CD8-positive, alpha-beta T cell (primary cell): ENCODE measurements at places on chromosomes 12 and 14.

DNA sequence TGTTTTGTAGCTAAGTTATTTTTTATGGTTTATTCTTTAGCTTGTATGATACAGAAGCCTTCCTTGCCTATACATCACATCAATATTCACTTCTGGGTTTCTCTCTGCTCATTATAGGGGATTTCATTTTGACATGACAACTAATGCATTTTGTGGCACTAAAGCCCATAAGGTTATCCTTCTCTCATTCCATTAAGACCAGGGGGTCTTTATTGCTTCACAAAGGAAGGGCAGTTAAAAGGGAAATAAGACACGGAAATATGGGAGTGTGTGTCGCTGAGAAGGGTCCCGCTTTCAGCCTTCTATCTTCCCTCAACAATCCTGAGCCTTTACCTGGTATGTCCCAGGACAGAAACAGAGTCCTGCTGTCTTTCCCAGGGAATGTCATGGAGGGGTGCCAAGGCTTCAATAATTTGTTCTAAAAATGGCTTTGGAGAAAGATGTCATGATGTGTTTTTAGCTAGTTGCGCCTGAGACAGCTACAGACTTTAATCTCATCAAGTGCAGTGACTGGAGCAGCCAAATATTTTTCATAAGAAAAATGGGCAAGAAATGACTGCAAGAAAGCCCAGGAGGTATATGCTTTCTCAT is 1145.4 kb upstream of the TMEM132C start:
- DNase-seq: no peak

- no peak for DNase-seq
Measured at GRCh38 chr12:1523046-1523445, 71.3 kb downstream of the FBXL14 start.

DNA sequence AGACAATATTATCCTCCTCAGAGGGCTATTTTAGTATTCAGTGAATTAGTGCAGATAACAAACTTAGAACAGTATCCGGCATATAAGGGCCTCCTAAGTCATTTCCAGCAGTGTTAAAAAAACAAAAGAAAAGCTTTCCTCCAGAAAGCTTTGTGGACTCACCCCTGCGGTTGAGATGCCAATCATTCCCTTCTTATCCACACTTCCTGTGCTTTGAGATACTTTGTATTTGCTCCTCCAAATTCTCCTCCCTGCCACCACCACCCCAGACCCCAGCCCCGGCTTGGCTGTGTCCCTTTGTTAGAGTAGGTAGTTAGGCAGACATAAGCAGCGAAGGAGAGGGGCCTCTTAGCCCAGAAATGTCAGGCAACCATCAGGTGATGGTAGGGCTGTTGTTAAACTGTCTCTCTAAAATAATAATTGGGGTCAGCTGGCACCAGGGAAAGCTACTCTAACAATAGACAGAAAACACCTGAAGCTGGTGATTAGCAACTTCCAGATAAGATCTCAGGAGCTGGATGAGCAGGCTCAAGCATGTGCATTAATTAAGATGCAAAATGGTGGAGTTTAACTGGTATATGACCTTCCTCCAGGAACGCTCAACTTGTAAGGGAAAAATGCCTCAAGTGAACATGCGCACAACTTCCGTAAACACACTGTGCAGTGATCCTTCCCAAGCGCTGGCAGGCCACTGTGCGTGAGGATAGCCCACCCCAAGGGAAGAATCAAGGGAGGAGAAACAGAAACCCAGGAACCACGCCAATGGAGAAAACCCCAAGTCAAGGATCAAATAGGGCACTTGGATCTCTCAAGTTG is 152.1 kb upstream of the EEA1 start:
- no peak for DNase-seq

DNA sequence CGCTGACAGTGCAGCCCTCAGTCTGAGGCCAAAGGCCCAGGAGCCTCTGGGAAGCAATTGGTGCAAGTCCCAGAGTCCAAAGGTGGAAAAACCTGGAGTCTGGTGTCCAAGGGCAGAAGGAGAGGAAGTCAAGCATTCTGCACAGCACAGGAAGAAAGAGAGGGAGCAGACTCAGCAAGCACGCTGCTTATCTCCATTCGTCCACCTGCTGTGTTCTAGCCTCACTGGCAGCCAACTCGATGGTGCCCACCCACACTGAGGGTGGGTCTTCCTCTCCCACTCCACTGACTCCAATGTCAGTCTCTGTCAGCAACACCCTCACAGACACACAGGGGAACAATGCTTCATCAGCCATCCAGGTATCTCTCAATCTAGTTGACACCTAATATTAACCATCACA is 38.8 kb downstream of the HELB start:
- DNase-seq: no peak

- DNase-seq: no peak
Measured at GRCh38 chr14:69092840-69093422, 60.0 kb downstream of the DCAF5 start.

DNA sequence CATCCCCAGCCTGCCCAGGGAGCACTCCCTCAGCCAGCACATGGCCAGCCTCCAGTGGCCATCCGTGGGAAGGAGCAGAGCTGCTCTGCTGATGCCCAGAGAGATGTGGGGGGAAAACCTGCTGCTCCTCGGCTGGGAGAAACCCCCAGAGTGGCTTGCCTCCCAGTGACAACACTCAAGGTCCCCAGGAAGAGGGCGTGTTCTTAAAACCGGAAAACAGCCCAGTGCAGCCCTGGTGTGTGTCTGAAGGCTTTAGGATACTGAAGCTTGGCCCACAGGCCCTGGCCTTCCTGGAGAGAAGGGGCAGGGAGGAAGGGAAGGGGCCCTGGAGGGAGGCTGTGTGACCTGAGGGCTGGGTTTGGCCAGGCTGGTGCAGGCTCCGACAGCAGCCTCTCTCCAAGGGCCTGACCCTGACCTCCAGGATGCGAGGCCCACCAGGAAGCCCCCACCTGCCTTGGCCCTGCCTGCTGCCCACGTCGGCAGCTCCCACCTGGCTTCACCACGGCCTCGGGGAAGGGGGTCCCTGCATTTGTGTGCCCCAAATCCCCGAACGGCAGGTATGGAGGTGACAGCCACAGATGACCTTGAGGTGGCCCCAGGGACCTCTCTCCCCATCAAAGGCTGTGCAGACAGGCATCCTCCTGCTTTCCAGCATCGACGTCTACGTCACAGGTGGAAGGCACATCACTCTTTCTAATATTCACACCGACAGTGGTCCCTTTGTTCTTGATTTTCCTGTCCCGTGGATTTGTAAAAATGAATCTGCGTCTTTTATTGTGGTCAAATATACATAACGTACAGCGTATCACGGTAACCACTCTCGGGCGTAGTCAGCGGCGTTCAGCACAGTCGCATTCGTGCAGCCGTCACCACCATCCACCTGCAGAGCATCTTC is 190.0 kb upstream of the C14orf180 start:
- DNase-seq: peak; percentile 62

DNA sequence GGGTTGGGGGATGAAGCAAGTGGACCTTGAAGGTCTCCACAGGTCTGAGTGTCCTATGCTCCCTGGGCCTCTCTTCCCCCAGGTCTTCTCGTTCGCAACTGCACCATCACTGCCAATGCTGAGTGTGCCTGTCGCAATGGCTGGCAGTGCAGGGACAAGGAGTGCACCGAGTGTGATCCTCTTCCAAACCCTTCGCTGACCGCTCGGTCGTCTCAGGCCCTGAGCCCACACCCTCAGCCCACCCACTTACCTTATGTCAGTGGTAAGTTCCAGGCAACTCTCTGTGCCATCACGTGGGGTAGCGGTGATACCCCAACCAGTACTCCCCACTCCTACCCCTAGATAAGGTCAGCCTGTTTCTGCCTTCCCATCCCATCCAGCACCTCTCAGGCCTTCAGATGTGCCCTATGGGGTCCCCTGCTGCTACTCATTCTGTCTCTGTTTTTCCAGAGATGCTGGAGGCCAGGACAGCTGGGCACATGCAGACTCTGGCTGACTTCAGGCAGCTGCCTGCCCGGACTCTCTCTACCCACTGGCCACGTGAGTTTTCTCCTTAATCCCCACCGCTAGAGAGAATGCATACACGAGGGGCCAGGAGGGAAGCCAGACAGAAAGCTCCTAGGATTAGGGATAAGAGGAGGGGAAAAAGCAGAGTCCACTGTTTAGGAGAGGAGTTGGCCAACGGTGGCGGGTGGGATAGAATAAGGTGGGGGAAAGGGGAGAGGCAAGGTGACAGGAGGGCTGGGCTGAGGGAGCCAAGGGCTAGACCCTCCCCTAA is 1.6 kb upstream of the TAPBPL start:
- no peak for DNase-seq

DNA sequence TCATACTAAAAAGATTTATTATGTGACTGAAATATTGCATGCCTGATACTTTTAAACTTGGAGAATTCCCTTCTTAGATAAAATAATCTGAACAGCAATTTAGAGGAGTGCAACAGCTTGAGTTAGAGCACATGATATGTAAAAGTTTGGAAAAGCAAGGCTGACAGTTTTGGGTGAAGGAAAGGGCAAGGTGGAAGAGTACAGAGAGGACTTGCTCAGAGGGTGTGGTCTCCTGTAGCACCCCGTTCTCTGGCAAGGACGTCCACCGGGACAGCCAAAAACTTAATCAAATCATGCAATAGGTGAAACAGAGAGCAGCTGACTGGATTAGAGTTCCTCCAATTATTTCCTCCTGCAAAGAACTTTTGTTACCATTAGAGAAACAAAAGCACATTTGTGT is 65.2 kb upstream of the PDZRN4 start:
- no peak for DNase-seq

DNA sequence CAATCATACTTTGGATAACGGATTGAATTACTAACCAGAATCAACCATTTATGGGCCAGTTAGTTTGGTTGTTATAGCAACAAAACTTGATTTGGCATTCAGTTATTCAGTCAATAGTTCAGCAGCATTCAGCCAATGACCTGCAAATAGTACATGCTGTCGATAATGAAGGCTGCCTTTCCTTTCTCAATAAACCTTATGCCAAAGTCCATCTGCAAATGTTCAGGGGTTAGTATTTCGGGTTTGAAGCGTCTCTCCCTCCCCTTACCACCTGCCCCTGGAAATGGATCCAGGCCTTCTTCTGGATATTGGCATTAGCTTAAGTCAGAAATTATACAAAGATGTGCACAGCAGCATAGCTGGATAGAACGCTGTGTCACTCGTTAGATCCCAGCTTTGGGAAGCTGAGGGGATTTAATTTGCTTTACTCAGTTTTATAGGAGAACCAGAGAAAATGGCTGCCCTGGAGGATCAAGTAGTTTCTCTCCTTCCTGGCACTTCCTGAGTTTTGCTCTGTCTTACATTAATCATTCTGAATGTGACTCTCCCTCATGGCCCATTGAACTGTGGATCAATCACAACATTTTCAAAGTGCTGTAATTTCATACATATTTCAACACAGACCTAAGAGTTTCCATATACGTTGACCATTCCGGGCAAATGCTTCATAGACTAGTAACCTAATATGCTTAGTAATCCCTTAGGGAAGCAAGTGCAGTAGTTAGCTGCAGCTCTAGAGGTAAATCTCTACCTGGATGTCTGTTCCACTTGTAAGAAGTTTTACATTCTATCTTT is 46.7 kb upstream of the PTPRR start:
- DNase-seq: no peak

GRCh38 chr12:2851931-2852330 is 4.9 kb downstream of the TEX52 start:
- DNase-seq: no peak

DNA sequence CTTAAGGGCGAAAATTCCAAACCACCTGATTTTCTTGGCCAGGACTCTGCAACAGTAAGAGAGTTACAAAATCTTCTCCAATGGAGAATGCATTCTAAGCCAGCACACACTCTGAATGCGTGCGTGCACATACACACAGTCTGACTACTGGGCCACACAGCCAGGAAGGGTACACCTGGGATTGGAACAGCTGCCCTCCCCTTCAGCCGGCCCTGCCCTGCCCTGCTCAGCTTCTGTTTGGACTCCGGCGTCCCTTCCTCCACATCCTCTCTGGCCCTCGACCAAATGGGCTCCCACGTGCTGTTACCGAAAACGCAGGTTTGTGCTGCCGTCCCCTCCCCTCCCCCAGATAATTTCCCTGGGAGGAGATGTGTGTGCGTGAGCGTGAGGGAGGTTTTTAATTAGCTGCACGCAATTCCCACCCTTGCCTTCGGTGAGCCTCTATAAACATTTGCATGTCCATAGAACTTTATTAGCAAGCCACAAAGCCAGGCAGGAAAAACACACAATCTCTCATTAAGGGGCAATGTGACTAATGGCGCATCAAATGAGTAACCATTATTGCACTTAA is 43.0 kb downstream of the CCNK start:
- no peak for DNase-seq

GRCh38 chr14:78967111-78967809 is 797.1 kb downstream of the NRXN3 start:
- no peak for DNase-seq

DNA sequence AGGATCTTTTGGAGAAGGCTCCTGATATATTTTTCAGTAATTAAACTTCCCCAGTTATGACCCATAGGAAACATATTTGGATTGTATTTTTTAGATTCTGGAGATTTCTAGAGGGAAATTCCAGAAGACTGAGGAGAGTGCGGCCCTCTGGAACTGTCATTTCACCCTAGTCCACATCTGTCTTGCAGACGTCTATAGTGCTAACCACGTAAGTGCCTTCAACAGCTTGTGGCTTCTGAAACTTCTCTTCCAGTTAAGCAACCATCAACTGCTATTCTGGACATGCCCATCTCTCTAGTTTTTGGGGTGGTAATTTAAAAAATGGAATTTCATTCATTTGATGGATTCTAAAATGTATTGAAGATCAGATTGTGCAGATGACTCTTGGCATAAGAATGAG is 1098.8 kb downstream of the TMEM121 start:
- no peak for DNase-seq

DNA sequence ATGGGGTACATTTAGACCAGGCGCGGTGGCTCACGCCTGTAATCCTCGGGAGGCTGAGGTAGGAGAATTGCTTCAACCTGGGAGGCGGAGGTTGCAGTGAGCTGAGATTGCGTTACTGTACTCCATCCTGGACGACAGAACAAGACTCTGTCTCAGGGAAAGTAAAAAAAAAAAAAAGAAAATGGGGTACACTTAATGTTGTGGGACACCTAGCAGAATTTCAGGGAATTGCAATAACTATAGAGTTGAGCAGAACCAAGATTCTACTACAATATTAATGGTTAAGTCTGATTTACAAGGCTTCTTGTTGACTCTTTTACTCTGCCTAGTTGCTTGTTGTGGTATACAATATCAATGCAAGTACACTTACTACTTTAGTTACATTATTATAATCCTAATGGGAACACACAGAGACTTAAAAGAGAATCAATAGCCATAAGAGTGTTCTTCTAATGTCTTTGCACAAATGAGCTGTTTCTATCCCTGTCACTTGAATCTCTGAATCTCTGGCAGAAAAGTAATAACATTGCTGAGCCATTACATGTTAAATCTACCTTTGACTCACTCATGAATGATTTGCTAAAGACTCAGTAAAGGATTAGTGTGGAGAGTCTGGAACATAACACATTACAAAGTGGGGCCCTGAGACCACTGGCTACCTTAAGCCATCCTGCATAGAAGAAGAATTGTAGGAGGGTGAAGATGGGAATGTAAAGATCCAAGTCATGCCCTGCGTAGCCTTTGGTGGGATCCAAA is 22.7 kb downstream of the BEST3 start:
- no peak for DNase-seq

DNA sequence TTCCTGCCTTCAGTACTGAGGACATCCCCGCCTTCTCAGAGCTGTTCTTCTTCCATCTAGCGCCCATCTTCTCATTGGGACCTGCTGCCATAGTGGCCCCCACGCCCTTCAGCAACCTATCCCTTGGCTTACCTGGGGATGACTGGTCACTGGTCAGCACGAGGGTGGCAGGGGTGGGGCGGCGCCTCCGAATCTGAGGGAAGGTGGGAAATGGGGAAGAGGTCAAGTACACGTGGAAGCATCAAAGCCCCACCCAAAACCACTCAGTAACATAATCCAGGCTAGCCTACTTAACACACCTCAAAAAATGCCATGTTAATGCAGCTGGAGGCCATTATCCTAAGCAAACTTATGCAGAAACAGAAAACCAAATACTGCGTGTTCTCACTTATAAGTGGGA is 4.3 kb downstream of the PPP1R1A start:
- DNase-seq: no peak
